ENCODE measurements at places on chromosomes 13 and 19.

DNA sequence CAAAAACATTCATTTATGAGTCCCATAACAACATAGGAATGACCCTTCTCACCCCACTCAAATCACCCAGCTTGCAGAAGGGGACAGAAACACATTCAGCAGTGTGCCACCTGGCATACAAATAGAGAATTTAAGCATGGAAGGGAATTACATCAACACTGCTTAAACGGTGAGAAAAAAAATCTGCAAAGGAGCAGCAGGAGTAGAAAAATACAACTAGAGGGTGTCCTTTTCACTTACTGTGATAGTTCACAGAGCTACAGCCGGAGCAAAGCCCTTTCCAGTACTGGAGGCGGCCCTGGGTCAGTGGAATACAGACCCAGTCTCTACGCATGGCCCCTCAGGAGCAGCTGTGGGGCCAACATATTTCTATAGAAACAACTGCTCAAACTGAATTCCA, 764.3 kb upstream of the ARGLU1 start:
- no peak for DNase-seq

DNA sequence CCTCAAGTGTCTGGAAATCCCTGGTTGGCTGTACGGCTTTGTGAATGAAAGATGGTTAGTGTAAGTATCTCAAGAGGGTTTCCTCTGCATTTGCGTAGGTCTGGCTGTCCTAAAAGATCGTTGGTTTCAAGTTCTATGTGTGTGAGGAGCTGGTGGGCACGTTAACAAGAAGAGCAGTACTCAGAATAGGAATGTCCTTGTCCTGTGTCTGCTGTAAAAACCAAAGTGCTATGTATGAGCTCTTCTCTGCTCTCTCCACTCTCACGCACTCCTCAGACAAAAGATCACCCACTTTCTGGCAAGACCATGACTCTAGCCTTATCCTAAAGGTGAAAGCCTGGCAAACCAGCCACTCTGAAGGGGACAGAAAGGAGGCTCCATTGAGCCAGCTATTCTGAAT, 39.1 kb downstream of the USP12 start:
- no peak for DNase-seq

GRCh38 chr19:17977021-17977420, 10.1 kb downstream of the KCNN1 start:
- DNase-seq, result peak; percentile 83

DNA sequence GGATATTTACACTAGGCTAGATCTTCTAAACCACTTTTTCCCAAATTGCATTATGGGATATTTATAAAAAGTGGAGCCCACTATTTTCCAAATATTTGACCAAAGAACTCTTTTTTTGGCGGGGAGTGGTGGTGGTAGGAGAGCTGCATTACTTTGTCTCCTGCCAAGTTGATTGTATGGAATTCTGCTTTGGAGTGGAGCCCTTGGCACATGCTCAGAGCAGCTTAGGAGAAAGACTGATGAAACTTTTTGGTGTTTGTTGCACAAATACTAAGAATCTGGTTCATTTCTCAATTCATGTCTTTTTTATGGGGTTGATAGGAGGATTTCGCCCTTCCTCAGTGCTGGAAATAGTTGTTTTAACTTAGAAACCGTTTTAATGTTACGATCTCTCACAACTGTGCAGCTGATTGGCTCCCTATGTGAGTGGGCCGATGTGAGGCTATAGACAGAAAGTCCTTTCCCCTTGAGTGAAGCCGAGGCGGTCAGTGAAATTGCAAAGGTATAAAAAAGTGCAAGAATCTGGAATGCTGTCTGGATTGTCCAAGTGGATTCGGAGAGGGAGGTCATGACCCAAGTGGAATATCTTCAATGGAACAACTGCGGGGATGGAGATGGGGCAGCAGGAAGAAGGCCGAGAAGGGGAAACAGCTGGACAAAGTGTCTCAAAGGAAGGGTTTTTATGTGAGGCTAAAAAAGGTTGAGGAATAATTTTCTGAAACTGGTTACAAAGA, 415.9 kb downstream of the FGF9 start:
- no peak for DNase-seq

DNA sequence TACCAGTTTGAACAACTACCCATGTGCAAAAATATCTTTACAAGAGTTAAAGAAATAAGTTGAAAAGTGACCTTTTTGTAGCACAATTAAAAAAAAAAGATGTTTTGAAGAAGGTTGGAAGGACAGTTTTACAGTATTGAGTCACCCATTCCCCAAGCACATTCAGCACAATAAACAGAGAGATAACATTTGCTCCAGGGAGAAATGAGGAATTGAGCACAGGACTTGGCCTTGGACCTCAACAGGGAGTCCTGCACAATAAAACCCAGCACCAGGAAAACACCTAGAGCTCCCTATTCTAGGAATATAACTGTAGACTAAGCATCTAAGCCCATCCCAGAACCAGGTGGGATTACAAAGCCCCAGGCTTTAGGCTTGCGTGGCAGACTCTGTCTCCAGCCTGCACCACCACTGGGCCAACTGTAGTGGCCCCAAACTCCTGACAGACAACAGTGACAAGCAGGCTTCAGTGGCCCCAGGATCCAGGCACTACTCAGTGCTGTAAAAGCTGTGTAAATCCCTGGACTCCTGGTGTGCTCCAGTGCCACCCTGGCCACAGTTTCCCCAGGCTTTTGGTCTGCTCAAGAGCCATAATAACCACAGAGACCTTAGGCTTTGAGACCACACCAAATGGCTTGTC, 857.2 kb downstream of the SLITRK1 start:
- no peak for DNase-seq

DNA sequence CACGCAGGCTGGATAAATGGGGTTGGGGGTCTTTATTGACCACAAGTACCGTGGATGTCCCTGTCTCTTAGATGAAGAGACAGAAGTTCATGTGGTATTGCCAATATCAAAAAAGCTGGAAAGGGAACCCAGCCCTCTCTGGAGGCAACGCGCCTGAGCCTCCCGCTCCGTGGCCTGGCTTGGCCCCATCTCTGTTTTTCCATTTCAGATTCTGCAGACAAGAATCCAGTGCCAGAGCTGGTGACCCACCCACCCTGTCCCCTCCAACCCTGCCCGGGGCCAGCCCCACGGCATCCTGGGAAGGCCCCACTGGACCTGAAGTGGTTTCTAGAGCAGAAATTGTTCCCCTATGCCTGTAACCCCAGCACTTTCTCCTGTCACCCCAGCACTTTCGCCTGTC, 57.7 kb downstream of the PTPRS start:
- no peak for DNase-seq

- DNase-seq, result no peak
These were observed 1537.4 kb downstream of the SLITRK1 start for GRCh38 chr13:82344867-82345266.

- DNase-seq, result peak; percentile 55
These were observed 7.2 kb downstream of the VASP start for GRCh38 chr19:45514376-45515051.

DNA sequence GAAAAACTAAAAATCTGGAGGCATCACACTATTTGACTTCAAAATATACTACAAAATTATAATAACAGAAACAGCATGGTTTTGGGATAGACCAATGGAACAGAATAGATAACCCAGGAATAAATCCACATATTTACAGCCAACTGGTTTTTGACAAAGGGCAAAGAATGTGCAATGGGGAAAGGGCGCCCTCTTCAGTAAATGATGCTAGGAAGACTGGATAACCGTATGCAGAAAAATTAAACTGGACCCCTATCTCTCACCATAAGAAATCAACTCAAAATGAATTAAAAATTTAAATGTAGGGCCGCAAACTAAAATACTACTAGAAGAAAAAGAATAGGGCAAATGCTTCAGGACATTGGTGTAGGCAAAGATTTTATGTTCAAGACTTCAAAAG, 440.5 kb upstream of the SGCG start:
- DNase-seq, result no peak

- DNase-seq, result no peak
These were observed 204.9 kb upstream of the MIR17HG start for GRCh38 chr13:91142572-91142971.

GRCh38 chr19:1025960-1026782, at the start of gene CNN2:
Gene CNN2, plus strand, starts transcription at chr19:1026608. Its CDS starts 54 bp downstream, at chr19:1026662.
- DNase-seq, result peak; percentile 88

DNA sequence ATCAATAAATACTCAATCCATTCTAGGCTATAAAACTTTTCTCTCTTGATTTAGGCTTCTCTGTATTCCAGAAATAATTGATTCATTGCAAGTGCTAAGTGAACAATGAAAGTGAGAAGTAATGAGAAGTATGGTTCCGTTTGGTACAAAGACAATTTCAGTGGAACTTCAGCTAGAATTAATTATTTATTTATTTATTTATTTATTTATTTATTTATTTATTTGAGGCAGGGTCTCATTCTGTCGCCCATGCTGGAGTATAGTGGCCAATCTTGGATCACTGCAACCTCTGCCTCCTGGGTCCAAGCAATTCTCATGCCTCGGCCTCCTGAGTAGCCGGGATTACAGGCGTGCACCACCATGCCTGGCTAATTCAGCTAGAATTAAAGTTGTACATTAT, 262.1 kb downstream of the B3GLCT start:
- DNase-seq, result no peak

GRCh38 chr19:17125728-17126677, 50.4 kb downstream of the MYO9B start:
- DNase-seq, result peak; percentile 94

- no peak for DNase-seq
These were observed 1942.7 kb downstream of the PCDH9 start for GRCh38 chr13:65287405-65287804.

DNA sequence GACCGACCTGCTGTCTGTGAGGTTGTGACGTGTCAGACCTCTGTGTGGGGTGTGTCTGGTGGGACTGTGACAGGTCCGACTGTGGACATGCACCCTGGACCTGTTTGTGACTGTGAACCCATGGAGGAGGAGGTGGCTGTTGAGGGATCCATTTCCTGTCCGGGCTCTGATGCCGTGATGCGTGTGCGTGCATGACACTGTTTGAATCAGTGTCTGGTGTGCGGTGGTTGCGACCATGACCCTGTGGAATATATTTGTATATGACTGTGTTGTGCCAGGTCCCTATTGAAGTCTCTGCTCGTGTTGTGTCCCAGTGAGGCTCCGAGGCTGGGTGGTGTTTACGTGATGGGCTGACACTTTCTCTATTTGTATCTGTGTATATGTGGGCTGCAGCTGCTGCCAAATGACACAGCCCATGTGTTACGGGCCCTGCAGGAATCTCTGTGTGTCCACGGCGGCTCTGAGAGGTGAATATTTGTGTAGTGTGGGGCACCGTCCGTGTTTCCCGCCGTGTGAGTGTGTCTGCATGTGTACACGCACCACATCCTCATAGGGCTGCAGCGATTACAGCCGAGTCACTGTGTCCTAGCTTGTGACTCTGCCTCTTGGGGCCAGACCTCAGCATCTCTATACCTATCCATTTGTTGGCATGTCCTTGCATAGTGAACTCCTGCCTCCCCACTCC, 18.3 kb downstream of the CCDC97 start:
- DNase-seq, result peak; percentile 63

- no peak for DNase-seq
These were observed 365.7 kb upstream of the KLHL1 start for GRCh38 chr13:70473907-70474306.

DNA sequence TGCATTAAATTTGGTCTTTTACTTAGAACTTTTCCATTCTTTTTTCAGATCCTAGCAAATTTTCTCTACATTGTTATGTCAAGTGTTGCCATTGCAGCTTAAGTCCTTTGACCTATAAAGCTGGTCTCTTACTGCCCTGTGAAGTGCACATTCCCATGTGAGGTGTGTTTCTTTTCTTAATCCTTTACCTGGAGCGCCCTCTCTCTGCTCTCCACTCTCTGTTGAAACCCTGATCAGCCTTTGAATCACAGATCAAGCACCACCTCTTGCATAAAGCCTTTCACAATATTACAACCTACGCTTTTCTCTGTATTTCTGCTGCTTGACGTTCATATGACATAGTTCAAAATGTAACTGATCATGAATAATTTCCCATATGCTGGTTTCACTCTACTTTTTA, 84.8 kb downstream of the PCDH17 start:
- no peak for DNase-seq

- no peak for DNase-seq
These were observed 833.0 kb downstream of the EFNB2 start for GRCh38 chr13:105702441-105702840.

- DNase-seq, result no peak
These were observed 44.2 kb downstream of the TBC1D4 start for GRCh38 chr13:75437582-75438318.

GRCh38 chr13:23822252-23822824, 66.9 kb downstream of the MIPEP start:
- DNase-seq, result no peak

DNA sequence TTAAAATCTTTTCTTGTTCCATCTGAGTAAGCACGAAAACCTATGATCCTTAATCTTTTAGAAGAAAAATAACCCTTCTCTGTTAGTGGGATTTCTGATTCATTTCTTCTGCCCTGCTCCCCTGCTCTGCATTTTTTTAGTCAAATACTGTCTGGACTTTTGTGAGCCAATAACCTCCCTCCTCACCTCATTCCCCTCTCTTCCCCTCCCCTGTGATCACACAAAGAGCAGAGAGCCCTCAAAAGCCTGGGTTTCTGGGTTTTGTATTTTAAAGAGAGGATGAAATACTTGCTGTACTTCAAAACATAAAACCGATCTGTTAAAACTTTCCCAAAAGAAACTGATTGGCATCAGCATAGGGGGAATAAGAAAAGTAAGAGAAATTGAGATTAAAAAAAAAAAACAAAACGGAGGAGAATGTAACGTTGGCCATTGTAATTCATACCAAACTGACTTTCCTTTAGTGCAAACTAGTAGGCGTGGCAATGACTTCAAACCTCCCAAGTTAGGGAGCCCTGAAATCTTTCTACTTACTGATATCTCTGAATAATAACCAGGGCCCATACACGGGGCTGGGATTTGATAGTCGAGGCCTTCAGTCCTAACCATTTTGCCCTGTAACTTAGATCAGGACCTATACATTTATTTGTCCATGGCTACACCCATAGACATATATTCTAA, 232.9 kb downstream of the TM9SF2 start:
- DNase-seq, result no peak

- DNase-seq, result no peak
These were observed 20.9 kb downstream of the GRTP1 start for GRCh38 chr13:113342820-113343691.

GRCh38 chr19:49651029-49651819, 9.2 kb downstream of the SCAF1 start:
- no peak for DNase-seq

- no peak for DNase-seq
These were observed 81.2 kb upstream of the WASF3 start for GRCh38 chr13:26476111-26476781.

DNA sequence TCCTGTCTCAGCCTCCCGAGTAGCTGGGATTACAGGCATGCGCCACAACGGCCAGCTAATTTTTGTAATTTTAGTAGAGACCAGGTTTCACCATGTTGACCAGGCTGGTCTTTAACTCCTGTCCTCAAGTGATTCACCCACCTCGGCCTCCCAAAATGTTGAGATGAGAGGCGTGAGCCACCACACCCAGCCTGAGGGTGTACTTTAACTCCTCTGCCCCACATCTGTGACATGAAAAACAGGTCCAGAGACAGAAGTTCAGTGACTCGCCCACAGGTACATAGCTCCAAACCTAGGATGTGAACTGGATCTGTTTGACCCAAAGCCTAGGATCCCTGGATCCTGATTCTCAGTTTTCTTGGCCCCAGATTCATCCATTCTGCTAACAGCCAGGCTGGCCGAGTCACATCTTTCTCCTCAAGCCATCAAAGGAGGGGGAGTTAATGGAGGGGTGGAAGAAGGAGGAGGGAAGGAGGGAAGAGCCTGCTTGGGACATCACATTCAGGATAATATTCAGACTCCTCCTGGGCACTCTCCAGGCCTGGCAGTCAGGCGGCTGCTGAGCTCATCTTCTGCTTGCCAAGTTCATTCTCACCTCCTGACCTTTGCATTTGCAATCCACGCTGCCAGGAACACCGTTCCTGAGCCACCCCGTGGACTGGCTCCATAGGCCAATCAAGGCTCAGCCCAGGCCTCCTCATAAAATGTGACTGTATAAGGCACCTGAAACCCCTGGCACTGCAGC, 3.1 kb downstream of the SPC24 start:
- DNase-seq, result no peak
